Hematopoietic multipotent progenitor cell treated with erythropoietin and hydrocortisone succinate and interleukin-3 and kit ligand, for 17 days (in vitro differentiated cells): ENCODE measurements at places on chromosomes 6 and 20.

DNA sequence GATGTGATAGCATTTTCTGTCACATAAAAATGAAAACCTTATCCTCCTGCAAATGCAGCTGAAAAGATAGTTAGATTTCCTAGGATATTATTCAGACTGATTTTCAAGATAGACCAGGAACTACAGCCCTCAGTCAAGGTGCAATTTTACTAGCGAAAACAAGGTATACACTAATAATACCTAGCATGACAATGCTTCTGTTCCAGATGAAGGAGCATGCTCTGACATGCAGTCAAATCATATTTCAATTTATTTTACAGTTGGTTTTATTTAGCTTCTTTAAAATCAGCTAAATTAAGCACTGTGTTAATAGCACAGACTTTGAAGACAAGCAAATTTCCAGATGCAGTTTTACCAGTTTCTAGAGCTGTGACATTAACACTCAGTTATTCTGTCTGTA lies 14.2 kb upstream of the TNFAIP3 start:
- no peak for DNase-seq

DNA sequence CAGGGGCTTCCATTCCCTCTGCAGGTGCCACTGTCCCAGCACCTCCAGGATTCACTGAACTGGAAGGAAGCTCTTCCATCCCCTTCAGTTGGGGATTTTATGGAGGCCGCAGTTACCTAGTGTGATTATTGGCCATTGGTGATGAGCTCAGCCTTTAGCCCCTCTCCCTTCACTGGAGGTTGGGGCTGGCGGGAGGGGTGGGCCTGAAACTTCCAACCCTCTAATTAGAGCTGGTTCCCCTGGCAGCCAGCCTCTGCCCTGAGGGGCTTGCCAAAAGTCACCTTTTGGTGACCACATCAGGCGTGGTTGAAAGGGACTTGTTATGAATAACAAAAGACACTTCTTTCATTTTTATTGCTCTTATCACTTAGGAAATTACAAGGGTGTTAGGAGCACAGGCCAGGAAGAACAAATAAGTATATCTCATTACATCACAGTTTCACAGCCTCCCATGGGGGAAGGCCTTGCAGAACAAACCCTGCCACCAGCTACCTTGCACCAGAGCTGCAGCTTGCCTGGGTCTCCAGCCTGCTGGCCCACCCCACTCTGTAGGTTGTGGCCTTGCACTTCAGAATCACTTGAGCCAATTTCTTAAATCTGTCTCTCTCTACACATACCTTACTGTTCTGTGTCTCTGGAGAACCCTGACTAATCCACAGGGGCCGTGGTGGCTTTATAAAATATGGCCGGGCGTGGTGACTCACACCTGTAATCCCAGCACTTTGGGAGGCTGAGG lies 5.0 kb downstream of the PYGB start:
- no peak for DNase-seq

DNA sequence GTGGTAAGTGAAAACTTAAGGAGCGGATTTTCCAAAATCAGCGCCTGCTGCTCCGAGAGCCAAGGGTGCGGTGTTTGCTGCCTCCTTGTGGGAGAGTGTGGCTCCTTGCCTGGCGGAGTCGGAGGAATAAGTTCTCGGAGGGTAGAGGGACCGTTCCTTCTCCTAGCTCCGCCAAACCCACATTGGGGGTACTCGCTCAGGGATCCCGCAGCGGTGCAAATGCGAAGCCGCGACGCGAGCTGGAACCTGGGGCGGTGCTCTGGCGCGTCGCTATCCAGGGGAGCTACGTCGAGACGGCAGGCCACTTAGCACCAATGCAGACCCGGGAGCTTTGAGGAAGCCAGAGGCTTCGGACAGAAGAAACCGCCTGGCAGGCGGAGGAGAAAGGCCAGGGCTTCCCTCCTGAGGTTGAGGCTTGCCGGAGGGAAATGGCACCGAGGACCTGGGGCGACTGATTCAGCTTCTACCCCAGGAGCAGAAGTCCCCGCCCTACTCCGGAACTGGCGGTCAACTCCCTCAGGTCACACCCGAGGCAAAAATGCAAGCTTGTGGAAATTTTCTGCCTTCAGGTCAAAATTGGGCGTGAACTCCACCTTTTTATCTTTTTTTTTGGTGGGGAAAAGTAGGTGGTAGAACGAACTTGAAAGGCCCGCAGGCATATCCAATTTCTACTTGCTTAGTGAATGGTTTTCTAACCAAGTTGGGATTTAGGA lies 5.7 kb upstream of the DDX43 start:
- DNase-seq = peak; percentile 51

- DNase-seq = no peak
Observed at GRCh38 chr20:31580706-31581105, 24.4 kb upstream of the ID1 start.

- no peak for DNase-seq
Observed at GRCh38 chr6:166671434-166672081, 44.5 kb upstream of the RPS6KA2 start.

DNA sequence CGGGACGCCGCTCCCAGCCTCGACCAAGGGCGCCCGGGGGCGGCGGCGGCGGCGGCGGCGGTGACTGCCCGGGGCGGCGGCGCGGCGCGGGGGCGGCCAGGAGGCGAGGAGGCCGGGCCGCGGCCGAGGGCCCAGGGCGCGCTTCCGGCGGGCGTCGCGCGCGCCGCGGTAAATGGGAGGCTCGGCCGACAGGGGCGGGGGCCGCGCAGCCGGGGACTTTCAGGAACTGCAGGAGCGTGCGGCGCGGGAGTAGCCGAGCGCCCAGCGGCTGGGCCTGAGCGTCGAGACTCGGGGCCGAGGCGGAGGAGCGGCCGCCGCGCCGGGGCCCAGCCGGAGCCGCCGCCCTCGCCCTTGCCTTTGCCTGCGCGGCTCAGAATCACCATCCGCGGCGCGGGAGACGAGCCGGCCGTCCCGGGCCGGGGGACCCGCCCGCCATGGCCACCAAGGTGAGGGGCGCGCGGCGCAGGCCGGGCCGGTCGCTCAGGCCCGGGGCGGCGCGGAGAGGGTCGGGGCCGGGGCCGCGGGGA lies at the start of gene SNX9:
Gene SNX9 (plus strand): TSS at position 246 of the 527 bp plus-strand sequence. CDS start 189 bp downstream, at position 435.
- peak; percentile 75 for DNase-seq

GRCh38 chr20:38293491-38294065 lies 10.4 kb upstream of the BPI start:
- no peak for DNase-seq

- DNase-seq = no peak
Observed at GRCh38 chr6:128327890-128328289, 192.5 kb downstream of the PTPRK start.

GRCh38 chr20:59789686-59790085 lies 143.8 kb downstream of the SYCP2 start:
- no peak for DNase-seq

GRCh38 chr6:162156146-162156545 lies 571.4 kb downstream of the PRKN start:
- no peak for DNase-seq

DNA sequence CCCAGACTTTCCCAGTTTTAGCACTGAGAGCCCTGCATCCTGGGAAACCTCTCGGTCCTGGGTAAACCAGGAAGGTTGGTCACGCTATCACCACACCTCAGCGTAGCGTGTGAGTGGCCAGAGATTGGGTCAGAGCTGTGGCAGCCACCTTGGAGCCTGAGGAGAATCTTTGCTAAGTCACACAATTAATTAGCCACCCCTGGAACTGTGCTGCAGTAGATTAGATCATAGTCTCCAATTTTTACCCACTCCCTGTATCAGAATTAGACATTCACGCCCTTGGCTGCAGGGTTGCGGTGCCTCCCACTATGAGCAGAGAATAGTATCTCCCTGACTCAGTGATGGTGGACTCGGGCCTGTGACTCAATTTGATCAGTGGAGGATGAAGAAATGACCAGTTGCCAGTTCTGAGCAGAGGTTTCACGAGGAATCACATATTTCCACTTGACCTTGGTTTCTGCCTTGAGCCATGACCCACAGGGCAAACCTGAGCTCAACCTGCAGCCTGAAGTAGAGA lies 6.0 kb upstream of the PTGIS start:
- DNase-seq = no peak

- no peak for DNase-seq
Observed at GRCh38 chr6:53956068-53956711, 155.1 kb upstream of the MLIP start.

DNA sequence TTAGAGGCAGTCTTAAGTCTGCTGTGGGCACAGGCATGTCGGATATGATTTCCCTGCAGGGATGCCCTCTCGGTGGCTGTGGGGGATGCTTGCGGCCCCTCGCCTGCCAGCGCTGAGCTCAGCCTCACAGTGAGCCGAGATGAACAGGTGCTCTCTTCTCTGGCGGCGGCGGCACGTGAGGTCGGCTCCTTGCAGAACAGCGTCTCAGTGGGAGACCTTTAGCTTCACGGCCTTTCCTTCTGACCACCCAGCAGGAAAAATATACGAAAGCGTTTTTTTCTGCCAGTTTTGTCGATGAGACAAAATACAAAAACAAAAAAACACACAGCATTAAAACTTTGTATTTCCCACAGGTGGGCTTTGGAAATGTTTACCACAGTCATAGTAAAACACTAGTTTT lies 23.6 kb downstream of the FOXA2 start:
- DNase-seq = no peak

DNA sequence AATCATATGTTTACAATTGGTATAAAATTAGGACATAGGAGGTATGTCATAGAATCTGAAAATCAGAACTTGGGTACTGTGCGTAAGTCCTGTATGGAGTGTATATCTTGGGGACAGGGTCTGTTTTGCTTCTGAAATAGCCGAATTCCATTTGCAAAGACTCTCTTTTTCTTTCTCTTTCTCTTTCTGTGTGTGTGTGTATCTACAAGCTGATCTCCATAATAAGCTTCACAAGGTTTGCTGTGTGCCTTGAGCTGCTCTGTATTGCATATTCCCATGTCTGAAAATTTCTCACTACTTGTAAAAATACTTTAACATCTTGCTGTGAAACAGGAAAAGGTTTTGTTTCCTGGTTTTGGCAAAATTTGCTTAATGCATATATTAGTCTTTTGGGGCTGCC lies 29.5 kb downstream of the STX11 start:
- no peak for DNase-seq

DNA sequence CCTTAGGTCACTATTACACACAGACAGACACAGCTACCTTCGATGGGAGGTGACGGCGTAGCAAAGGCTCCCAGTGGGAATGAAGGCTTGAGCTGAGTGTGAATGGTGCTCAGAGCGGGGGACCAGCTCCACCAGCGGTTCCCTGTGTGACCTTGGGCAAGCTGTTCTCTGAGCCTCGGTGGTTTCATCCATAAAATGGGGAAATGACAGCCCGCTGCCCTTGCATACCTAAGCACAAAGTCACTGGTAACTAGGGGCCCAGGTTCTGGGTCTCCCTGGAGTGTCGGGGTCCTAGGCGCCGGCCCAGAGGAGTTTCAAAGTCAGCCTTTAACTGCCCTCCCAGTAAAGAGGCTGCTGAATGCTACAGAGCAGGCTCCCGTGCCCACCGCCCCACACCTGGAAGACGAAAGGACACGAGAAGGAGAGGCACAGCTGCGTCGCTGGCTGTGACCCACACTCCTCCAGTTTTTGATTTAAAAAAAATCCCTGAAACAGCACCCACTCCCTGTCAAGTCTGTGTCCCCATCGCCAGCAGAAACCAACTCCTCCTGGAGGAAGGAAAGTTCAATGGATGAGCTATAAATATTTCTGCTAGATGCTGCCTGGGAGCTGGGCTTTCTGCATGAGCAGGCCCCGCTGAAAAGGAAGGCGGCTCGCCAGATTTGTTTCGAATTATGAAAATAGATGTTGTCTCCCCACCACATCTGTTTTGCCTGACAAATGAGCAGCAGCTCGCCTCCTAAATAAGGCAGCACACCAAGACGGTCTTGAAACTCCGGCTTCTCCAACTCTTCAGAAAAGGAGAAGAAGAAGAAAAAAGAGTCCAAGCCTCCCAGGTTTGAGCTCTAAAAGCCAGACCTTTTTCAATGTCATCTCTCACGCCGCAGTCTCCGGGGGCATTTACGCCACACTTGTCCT lies 27.4 kb downstream of the PMEPA1 start:
- DNase-seq = no peak

DNA sequence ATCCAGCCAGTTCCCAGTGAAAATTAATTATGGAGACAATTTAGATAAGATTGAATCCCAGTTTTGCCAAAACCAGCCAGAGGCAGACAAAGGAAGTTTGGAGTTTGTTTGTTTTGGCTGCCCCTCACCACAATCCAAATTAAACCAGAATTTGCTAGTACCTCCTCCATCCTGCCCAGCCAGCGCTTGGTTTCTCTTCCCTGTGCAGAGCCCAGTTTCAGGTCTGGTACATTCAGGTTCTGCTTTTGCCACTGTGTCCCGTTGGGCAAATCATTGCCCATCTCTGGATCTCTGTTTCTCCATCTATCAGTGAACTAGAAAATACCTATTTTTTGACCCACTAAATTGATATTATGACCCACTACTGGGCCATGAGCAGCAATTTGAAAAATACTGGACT lies 26.4 kb downstream of the FOXP4 start:
- DNase-seq = no peak

DNA sequence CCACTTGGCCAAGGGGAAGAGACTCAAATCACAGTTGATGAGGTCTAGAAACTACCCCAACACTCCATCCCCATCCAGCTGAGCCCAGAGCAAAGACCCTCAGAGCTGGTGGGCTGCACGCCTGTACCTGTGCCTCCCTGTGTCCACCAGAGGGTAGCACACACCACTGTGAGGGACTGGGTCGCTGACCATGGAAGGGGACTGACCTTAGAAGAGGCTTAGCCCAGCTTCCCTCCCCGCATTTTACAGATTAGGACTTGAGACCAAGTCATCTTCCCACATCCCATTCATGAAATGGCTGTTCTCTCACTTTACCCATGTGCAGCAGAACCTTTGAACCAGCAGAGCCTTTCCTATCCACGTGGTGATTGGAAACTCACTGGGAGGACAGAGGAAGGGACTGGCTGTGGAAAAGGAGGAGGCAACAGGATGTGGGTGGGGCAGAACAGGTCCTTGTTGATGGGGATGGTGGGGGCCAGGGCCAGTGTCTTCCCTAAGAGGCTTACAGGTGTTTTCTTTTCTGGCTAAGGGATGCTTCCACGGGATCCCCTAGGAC lies 44.3 kb downstream of the CPXM1 start:
- DNase-seq = no peak

GRCh38 chr20:38131588-38132121 lies 33.4 kb downstream of the TGM2 start:
- DNase-seq = no peak
